Neural progenitor cell (in vitro differentiated cells): ENCODE measurements at places on chromosomes 5 and 9.

DNA sequence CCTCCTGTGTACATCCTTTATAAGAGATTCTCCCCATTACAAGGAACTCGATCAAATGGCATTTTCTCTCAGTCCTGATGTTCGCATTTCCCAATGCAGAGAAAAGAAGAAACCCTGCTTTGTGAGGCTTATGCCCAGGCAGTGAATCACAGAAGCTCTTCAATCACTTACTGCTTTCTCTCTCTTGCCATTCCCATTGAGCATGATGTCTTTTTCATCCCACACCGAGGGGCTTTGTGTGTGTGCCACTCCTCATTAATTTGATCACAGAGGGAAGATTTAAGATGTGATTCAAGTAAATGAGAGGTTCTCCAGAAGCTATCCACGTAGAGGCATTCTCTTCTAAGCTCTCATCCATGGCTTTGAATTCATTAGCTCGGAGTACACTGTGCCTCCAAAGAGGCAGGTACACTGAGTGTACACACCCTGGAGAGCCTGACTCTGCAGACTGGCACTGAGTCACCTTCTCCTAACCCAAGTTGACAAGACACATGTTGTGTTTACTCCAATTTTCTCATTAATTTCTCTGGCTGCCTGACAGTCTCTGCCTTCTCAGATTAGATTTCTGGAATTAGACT, 45.4 kb downstream of the MFAP3 start:
- no peaks in the 10 kb centered on the region for H3K27me3 ChIP-seq
- peak; percentile 30 for DNase-seq
- H3K4me1 ChIP-seq = peaks cover 53% of the 10 kb centered on the region
- H3K27ac ChIP-seq = peak overlapping the region; percentile 33
- H3K36me3 ChIP-seq = no peaks in the 10 kb centered on the region

- H3K27ac ChIP-seq = no peak overlapping the region
- H3K4me3 ChIP-seq = no peak overlapping the region
- no peaks in the 10 kb centered on the region for H3K27me3 ChIP-seq
- H3K36me3 ChIP-seq = no peaks in the 10 kb centered on the region
Observed at GRCh38 chr9:86843206-86843605, 104.1 kb downstream of the GAS1 start.

DNA sequence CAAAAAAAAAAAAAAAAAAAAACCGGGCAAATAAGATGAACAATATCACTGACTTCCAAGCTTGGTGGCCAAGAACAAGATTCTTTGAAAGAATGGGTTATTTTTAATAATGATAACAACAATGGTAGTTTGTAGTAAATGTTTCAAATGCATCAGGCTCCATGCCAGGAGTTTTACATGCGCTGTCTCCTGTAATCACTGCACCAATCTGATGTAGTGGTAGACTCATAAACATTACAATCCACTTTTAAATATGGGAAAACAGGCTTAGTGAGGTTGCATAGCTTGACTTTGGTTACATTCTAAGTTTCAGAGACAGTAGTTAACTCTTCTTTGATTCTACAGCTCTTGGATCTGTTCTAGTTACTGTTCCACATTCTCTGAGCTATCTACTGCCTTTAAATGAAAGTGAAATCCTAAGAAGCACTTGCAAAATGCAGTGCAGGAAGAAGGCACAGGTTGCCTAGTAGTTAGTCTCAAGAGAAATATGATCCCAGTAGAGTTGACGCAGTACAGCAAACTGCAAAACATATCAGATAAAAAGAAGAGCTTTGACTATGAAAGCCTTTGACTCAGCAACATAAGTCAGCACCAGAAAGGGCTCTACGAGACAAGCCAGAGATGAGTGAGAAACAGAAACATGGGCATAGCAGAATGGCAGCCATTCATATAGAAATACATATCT, 62.1 kb downstream of the PDE4D start:
- H3K27ac ChIP-seq = no peak overlapping the region
- no peaks in the 10 kb centered on the region for H3K36me3 ChIP-seq
- no peak overlapping the region for H3K4me3 ChIP-seq
- DNase-seq = no peak
- no peaks in the 10 kb centered on the region for H3K4me1 ChIP-seq
- H3K27me3 ChIP-seq = no peaks in the 10 kb centered on the region

GRCh38 chr9:130186839-130187522, 14.8 kb downstream of the NCS1 start:
- no peak overlapping the region for H3K4me3 ChIP-seq
- H3K36me3 ChIP-seq = no peaks in the 10 kb centered on the region
- peak; percentile 61 for DNase-seq
- no peak overlapping the region for H3K27ac ChIP-seq
- no peaks in the 10 kb centered on the region for H3K27me3 ChIP-seq
- peaks cover 40% of the 10 kb centered on the region for H3K4me1 ChIP-seq

DNA sequence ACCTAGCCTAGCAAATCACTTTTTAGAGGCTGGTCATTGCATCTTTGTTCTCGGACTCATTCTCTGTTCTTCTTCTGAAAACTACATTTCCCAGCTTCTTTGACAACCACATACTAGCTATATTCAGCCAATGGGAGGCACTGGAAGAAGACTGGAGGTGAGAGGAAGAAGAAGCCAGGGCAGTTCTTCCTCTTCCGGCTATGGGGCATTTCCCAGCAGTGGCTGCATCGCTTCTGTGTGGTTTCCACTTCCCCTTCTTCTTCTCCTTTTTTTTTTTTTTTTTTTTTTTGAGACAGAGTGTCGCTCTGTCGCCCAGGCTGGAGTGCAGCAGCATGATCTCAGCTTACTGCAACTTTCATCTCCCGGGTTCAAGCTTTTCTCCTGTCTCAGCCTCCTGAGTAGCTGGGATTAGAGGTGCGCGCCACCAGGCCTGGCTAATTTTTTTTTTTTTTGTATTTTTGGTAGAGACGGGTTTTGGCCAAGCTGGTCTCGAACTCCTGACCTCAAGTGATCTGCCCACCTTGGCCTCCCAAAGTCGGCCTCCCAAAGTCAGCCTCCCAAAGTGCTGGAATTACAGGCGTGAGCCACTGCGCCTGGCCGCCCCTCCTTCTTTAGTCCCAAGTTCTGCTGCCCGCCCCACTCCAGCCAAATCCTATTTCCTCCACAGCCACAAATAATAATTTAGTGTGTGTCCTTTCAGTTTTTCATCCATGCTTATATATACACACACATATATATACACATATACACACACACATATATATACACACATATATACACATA, 6.9 kb upstream of the UBAP1 start:
- no peak overlapping the region for H3K4me3 ChIP-seq
- no peaks in the 10 kb centered on the region for H3K4me1 ChIP-seq
- H3K36me3 ChIP-seq = no peaks in the 10 kb centered on the region
- H3K27me3 ChIP-seq = no peaks in the 10 kb centered on the region
